Stimulated activated CD8-positive, alpha-beta memory T cell treated with anti-CD3 and anti-CD28 coated beads, Interleukin-15, amount 100 ng/mL, for 4 hours (primary cell): ENCODE measurements at places on chromosomes 5 and 9.

GRCh38 chr5:84825606-84826005 lies 440.9 kb upstream of the EDIL3 start:
- DNase-seq: no peak

- no peak for DNase-seq
Observed at GRCh38 chr9:137055385-137056364, 1.8 kb upstream of the ENTPD2 start.

DNA sequence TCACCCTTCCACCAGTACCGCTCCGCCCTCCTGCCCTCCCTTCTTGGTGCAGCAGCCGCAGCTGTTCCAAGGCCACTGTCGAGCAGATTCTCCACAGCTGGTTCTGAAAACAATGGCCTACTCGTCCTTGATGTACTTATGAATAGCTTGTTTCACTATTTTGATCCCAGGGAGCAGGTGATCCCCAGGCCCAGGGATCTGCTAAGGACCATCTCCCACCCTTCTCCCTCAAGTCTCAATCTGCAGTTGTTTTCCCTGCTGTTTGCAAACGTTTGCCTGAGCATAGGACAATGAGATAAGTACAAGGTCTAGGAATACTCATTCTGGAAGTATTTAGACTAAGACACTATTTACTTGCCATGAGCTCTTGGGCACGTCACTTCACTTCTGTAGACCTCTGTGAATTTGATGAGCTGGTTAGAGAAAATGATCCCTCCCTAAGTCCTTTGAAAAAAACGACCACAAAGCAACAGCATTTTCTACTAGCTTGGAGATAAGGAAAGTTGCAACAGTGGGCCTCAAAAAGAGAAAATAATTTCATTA lies 1.8 kb downstream of the LURAP1L start:
- DNase-seq: no peak

- no peak for DNase-seq
Observed at GRCh38 chr9:109506097-109506712, 8.1 kb upstream of the PTPN3 start.
